LHCN-M2 (cell line): ENCODE measurements at places on chromosomes 7 and 10. TPM values are rescaled to one million over a fixed set of nuclear protein-coding genes. Genes with fewer than 3 reads are reported as not detected.

- DNase-seq: no peak
Observed at GRCh38 chr7:43761938-43762692, 3.6 kb downstream of the BLVRA start.

- DNase-seq: no peak
Observed at GRCh38 chr10:101789686-101790085, 6.4 kb upstream of the NPM3 start.

DNA sequence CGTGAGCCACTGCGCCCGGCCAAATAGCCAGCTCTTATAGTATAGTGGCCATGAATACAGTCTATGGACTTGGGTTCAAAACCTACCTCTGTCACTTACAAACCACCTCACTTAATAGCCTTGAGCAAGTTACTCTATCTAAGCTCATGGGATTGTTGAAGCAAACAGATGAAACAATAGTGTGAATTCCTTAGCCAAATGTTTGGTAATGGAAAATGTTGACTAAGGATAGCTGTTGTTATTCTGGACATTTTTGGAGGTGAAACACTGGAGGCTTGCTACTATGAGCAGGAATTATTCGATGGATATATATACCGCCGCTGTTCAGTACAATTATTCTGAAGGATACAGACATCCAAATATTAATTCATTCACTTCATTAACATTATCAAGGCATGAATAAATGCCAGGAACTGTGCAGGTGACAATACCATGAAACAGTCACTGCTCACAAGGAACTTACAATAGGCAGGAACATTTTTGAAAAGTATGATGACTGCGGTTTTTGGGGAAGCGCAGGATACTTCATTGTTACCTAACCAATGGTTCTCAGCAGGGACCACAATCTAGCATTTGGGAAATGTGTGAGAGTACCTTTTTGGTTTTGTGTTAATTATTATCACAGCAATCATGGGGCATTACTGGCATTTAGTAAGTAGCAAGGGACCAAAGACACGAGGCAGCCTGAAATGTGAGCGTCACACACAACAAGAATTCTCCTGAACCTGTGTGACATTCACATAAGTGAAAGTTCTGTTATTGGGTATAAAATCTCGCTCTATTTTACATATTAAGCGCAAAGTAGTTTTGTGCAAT, 55.7 kb downstream of the CUBN start:
- no peak for DNase-seq

NPY gene
- total RNA-seq: not detected in 2 replicates

CADPS2 gene
- total RNA-seq: 0.13 and 0.23 TPM in 2 replicates

GRCh38 chr10:17963431-17963830, 11.7 kb downstream of the SLC39A12 start:
- DNase-seq: no peak

DNA sequence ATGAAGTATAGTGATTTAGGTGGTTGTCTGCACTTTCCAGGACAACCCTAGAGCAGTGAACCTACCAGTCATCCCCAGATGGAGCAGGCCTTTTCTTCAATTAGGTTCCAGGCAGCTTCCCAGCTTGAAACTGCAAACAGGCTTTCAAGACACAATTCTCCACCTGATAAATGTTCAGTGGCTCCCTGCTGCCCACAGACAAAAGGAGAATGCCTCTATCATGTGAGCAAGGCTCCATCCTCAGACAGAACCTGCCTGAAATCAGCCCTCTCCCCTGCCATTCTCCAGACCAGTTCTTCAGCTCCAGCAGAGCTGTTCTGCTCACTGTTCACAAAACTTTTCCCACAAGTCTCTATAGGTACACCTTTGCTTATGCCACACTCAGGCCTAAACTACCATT, 22.1 kb downstream of the RELN start:
- DNase-seq: no peak

SPDYE11 gene
- total RNA-seq: not detected in 2 replicates

HTRA1 gene
- 1,894 and 1,897 TPM in 2 replicates for total RNA-seq

- DNase-seq: no peak
Observed at GRCh38 chr7:121336579-121336978, 7.8 kb downstream of the WNT16 start.
